Renal pelvis (tissue), 12 donors: ENCODE measurements at places on chromosomes 16 and 17. TPM values are rescaled to one million over a fixed set of nuclear protein-coding genes. Genes with fewer than 3 reads are reported as not detected.

- DNase-seq, result no peak
Observed at GRCh38 chr17:68391561-68392268, 65.6 kb downstream of the WIPI1 start.

Gene SLC38A8
- not detected for polyA plus RNA-seq

DNA sequence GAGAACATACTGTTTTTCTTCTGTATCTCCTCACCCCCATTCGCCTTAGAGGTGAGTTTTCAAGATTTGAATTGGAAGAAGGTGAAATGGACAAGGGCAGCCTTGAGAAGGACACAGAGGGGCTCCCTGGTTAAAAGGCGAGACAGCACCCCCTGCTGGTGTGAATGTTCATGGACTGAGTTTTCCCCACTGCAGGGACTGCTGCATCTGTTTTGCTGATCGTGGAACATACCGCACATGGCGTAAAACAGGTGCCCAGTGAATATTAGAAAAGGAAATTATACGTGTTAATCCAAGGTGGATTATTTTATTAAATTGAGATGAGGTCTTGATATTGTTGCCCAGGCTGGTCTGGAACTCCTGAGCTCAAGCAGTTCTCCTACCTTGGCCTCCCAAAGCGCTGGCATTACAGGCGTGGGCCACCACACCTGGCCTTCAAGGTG is 54.5 kb downstream of the NDE1 start:
- peak; percentile 54 for DNase-seq

GRCh38 chr17:78933025-78933958 is 8.1 kb upstream of the TIMP2 start:
- no peak for DNase-seq

DNA sequence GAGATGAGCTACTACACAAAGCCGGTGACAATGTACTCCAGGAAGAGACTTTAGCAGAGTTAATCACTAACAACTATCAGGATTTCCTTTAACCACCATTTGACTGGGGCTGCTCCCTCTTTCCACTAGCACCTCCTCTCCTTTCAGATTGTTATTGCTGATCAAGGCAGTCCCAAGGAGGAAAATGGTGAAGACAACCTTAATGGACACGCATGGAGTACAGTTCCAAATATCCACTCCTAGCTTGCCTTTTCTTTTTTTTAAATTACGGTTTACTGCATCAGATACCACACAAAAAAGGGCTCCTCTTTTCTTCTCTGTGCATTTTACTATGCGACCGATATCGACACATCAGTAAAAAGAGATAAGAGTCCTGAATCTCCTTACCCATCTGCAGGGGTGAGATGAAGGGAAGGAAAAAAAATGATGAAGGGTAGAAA is 30.9 kb downstream of the FAM222B start:
- DNase-seq, result peak; percentile 33

- DNase-seq, result no peak
Observed at GRCh38 chr17:35870906-35871819, 2.5 kb upstream of the HEATR9 start.

- DNase-seq, result no peak
Observed at GRCh38 chr16:24309258-24310142, 53.4 kb downstream of the CACNG3 start.

- no peak for DNase-seq
Observed at GRCh38 chr17:80027043-80027435, 8.6 kb downstream of the TBC1D16 start.

- DNase-seq, result no peak
Observed at GRCh38 chr16:1830213-1830612, 3.2 kb downstream of the FAHD1 start.

DNA sequence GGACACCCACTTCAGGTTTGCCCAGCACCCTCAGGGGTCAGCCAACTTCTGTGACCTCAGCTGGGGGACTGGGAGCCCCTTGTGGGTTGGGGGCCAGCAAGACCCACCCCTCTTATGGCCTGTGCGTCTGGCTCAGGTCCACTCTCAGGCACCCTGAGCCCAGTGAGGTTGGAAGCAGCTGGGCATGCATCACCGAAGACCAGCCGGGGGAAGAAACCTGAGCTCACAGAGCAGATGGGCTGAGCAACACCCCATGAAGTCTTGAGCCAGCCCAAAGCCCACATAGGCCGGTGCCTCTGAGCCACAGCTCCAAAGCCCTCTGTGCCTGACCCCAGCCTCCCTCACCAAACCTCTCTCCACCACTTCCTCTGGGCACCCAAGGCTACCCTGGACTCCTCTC is 166.7 kb downstream of the RBFOX3 start:
- DNase-seq, result peak; percentile 24

DNA sequence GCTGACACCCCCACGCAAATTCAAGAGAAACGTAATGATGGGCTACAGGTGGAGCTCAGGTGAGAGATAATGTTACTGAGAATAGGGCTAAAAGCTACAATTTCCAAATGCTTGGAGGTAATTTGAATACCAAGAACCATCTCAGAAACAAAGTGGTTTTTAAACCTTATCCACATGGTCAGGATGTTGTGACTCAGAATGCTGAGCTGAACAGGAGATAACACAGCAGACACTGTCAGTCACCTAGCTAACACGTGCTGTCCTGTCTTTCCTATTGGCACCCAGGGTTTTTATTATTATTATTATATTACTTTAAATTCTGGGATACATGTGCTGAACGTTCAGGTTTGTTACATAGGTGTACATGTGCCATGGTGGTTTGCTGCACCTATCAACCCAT is 233.0 kb upstream of the MAF start:
- DNase-seq, result no peak

GRCh38 chr16:71954699-71955195 is 45.5 kb downstream of the PKD1L3 start:
- DNase-seq, result no peak

DNA sequence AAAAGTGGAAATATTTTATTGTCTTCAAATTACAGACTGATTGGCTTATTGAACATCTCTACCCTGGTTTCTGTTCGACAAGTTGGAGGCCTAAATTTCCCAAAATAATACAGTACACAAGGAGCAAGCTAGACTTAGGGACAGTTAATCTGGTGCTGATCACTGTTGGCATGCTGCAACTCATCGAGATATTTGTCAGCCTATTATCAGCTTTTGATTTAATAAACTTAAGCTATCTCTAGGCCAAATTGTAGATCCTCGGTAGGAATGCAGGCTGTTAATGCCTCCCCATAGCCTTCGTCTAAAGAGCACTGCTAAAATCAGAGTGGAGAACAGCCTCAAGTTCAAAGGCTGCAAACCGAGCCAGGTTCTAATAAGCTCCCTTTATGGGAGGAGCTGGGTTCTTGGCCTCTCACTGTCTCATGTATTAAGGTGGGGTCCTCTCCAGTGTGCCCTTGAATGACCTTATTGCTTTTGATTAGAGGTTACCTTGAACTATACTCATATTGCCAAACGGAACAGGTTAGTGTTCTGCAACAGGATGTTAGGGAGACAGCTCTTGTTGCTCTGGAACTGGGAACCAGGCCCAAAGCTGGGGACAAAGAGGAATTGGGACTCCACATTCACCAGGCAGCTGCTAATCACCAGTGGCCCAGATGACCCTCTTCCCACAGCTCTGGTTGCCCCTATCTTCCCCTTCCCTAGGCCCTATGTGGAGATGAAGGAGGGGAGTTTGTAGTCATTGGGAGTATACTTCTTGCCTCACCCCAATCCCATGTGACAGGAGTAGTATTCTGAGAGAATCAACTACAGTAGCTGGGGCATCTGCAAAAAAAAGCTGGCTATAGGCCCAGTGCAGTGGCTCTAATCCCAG is 69.5 kb upstream of the NOL11 start:
- DNase-seq, result no peak

DNA sequence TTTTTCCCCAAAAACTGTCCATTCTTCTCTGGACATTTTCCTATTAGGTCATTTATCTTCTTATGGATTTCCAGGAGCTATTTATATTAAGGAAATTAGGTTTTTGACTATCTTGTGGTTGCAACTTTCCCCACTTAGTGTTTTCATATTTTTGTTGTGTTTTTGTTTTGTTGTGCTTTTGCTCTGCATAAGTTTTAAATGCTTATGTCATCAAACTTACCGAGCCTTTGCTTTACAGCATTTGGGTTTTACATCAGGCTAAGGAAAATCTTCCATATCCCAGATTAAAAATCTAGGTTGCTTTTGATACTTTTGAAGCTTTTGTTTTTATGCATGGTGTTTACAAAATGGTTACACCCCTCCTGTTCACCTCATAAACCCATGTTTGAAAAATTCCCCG is 27.5 kb downstream of the MAF start:
- no peak for DNase-seq

Gene OTOA
- polyA plus RNA-seq, result 0.21 TPM

DNA sequence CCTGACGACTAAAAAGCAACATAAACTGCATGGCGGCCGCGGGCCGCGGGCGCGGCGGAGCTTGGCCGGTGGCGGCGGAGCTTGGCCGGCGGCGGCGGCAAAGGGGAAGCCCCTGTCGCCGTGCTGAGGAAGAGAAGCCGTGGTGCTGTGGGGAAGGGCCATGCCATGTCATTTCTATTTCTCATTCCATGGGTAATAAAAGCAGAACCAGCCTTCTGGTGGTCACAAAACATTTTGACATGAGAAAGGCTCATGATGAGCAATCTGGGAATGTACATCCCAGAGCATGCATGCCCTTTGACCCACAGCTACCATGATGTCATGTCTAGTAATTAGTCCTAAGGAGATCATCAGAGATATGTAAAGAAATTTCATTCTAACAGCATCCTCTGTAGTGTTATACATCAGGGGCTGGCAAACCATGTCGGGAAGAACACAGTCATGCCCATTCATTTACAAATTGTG is 23.9 kb upstream of the HEATR6 start:
- no peak for DNase-seq

DNA sequence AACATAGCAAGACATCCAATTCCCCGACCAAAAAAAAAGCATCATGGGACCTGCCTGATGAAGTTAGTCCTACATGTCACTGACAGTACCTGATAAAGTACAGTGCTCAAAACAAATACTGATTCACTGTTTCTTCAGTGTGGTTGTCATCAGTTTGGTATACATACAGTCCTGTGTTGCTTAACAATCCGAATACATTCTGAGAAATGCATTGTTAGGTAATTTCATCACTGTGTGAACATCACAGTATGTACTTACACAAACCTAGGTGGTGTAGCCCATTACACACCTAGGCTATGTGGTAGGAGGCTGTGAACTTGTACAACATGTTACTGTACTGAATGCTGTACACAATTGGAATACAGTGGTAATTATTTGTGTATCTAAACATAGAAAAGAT is 19.0 kb upstream of the FA2H start:
- no peak for DNase-seq

- no peak for DNase-seq
Observed at GRCh38 chr16:14028202-14028601, 42.9 kb upstream of the MRTFB start.

Gene ABCC12
- polyA plus RNA-seq, result 0.09 TPM

DNA sequence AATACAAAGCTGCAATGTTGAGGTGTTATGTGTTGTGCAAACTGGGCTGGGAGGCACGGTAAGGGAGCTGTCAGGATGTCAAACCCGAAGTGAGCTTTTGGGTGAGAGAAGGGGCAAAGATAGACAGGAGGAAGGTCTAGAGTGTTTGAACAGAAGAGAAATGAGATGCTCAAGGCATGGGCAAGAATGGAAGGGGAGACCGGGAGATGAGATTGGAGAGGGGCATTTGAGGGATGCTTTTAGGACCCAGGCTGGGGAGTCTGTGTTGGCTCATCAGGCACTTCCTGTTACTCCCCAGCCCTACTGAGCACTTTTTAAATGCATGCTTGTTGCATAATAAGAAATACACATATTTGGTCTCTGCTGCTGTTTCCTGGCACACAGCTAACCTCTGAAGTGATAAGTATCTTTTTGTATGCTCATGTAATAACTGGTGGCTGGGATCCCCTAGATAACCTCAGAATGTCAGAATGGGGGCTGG is 13.7 kb downstream of the UNC45B start:
- no peak for DNase-seq

Gene BRICD5
- 11.8 TPM for polyA plus RNA-seq

Gene EXOSC6
- polyA plus RNA-seq, result 17.6 TPM

GRCh38 chr17:19610311-19610710 is 38.2 kb upstream of the ALDH3A2 start:
- no peak for DNase-seq

DNA sequence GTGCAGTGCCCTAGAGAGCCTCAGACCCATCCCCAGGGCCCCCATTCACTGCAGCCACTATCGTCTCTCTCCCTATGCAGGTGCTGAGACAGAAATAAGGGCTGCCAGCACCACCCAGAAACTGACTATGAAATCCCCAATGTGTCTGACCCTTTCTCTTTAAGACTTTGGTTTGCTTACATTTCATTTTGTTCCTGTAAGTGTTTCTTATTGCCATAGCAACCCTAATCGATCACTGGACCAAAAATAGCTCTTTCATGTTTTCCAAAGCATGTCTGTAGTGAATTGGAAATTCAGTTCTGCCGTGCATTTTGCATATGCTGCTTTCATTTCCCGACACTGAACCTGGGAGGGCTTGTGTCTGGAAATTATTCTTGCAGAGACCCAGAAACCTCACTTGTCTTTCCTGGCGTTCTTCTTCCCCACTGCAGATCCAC is 148.7 kb upstream of the NOL11 start:
- no peak for DNase-seq

- no peak for DNase-seq
Observed at GRCh38 chr16:86065711-86066110, 166.7 kb downstream of the IRF8 start.

- no peak for DNase-seq
Observed at GRCh38 chr16:89453501-89454321, 36.6 kb downstream of the ANKRD11 start.

GRCh38 chr17:20009052-20009301 is 182 bp upstream of the SPECC1 start:
- no peak for DNase-seq

DNA sequence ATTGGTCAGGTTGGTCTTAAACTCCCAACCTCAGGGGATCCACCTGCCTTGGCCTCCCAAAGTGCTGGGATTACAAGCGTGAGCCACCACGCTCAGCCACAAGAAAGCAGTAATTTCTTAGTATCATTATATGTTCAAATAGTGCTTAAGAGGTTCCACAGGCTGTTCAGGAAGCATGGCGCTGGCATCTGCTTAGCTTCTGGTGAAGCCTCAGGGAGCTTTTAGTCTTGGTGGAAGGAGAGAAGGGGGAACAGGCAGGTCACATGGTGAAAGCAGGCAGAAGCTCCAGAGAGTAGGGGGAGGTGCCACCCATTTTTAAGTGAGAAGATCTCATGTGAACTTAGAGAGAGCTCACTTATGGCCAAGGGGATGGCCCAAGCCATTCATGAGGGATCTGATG is 3.7 kb upstream of the SEC14L1 start:
- DNase-seq, result no peak

Gene GGT6
- polyA plus RNA-seq, result 9.5 TPM

GRCh38 chr17:76572201-76572910 is 13.3 kb downstream of the ST6GALNAC2 start:
- no peak for DNase-seq

DNA sequence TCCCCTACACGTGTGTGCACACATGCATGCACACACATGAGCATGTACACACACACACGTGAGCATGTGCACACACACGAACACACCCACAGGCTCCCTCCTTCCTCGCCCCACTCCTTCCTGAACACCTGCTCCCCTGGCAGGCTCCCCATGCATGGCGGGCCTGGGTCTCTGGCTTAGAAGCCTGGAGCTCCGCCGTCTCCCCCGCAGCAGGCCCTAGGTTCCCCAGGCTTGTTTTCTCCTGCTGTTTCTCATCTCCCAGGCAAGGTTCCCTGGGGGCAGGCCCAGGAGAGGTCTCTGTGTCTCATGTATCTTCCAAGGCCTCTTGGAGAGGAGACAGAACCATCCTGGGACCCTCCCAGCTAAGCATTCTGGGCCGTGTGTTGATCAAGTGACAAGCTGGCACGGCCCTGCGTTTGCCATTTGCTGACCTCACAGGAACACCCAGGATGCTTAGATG is 202.3 kb upstream of the CIBAR2 start:
- DNase-seq, result no peak

- no peak for DNase-seq
Observed at GRCh38 chr17:39765175-39765574, 27.4 kb downstream of the GRB7 start.
